Jurkat, Clone E6-1 (cell line): ENCODE measurements at places on chromosomes 1 and 21.

- DNase-seq: no peak
These were observed 24.5 kb downstream of the TMPRSS2 start for GRCh38 chr21:41483415-41483814.

- no peak for DNase-seq
These were observed 31.9 kb downstream of the SLC1A7 start for GRCh38 chr1:53110370-53111072.

- DNase-seq: no peak
These were observed 167.2 kb downstream of the ADGRL2 start for GRCh38 chr1:81967951-81968350.

DNA sequence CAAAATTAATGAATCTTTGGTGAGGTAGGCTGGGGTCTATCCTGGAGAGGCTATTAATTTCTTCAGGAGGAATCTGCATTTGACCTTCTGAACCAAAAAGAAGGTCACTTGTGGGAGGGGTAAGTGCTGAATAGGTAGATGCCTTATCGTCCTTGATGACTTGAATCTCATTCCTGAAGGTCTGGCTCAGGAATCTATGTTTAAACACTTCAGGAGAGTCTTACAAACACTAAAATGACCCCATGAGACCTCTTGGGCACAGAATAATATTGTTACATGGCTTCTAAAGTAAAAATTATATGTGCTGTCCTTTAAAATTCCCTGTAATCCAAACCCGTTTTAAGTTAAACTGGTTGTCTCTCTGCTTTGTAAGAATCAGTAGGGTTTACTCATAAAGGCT is 55.0 kb upstream of the FGGY start:
- DNase-seq: no peak

DNA sequence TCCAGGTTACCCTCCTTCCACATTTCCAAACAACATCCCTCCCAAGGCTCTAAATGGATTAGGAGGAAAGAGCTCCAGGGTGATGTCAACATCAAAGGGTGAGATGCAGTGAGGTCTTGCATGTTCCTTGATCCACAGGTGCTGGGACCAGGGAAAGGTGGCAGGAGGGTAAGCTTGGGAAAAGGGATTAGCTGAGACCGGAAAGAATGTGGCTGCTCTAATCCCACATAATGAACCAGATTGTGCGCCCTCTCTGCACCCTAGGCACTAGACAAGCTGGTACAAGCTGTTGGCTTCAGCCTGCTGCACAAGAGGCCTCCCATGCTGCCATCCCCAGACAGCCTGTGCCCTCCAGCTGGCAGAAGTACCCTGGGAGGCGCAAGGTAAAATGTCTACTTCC is 34.9 kb downstream of the PLXNA2 start:
- DNase-seq: no peak

- no peak for DNase-seq
These were observed 40.3 kb downstream of the PRRX1 start for GRCh38 chr1:170704256-170704655.

GRCh38 chr21:29888437-29888836 is 51.4 kb downstream of the GRIK1 start:
- DNase-seq: no peak

- no peak for DNase-seq
These were observed 12.0 kb upstream of the RBP7 start for GRCh38 chr1:9985001-9985400.

- DNase-seq: no peak
These were observed 55.5 kb downstream of the TRIM11 start for GRCh38 chr1:228350831-228351781.

DNA sequence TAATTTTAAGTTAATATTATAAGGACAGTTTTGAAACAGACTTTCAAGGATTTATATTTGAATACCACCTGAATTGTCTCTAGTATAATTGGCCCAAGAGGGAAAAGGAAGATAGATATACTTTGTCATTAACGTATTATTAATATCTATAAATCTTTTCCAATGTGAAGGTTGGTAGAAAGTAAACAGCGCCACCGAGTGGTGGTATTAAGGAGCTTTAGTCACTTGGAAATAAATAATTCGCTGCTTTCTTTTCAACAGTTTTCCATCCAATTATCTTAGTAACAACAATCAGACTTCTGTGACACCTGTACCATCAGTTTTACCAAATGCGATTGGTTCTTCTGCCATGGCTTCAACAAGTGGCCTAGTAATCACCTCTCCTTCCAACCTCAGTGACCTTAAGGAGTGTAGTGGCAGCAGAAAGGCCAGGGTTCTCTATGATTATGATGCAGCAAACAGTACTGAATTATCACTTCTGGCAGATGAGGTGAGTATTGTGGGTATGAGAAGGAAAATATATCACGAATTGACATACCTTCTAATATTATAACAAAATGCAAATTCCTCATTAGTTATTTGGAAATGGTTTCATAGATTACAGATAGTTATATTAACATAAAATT is 37.7 kb downstream of the SH3GLB1 start:
- no peak for DNase-seq

- DNase-seq: no peak
These were observed 721 bp downstream of the C1orf54 start for GRCh38 chr1:150273311-150273710.
